ENCODE measurements at places on chromosomes 13 and 19.

GRCh38 chr13:59038824-59039223, 1124.9 kb downstream of the DIAPH3 start:
- no peak for DNase-seq

DNA sequence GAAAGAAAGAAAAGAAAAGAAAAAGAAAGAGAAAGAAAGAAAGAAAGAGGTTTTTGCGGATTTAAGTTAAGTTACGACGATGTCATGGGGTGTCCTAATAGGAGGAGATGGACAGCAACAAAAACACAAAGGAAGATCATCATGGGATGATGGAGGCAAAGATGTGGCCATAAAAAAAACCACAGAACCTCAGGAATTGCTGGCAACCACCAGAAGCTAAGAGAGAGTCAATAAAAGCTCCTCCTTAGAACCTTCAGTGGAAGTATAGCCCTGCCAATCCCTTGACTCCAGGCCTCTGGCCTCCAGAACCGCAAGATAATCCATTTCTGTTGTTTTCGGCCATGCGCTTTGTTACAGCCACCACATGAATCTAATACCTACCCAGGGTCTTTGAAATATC, 11.5 kb downstream of the PLEKHA4 start:
- no peak for DNase-seq

- no peak for DNase-seq
These were observed 2.7 kb downstream of the TNPO2 start for GRCh38 chr19:12720851-12721655.

- DNase-seq, result no peak
These were observed 1449.8 kb upstream of the MIR17HG start for GRCh38 chr13:89897681-89898080.

GRCh38 chr13:77789376-77789775, 91.9 kb downstream of the SLAIN1 start:
- no peak for DNase-seq

DNA sequence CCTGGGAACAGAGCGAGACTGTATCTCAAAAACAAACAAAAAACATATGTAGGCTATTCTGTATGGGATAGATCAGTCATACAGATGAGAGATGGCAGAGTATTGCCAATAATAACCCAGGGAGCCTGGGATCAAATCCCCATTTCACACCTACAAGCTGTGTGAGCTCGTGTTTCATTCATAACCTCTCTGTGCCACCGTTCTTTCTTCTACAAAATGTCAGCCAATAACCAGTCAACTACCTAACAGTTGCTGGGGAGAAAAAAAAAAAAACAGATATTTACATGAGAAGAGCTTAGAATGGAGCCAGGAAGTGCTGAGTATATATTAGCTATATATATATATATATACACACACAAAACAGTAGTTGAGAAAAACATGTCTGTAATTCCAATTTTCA, 6.5 kb upstream of the IFNL2 start:
- no peak for DNase-seq

All from stimulated activated CD8-positive, alpha-beta memory T cell treated with anti-CD3 and anti-CD28 coated beads, Interleukin-7, amount 100 ng/mL, for 4 hours (primary cell).